ENCODE measurements at places on chromosomes 7 and 10.
A peak's percentile ranks its signal among the peaks of the same experiment; 100 is the strongest.

- DNase-seq: no peak
Observed at GRCh38 chr7:94355454-94355853, 39.2 kb upstream of the COL1A2 start.

GRCh38 chr10:96152437-96152836 lies 22.3 kb downstream of the ZNF518A start:
- no peak for DNase-seq

GRCh38 chr7:51325908-51326307 lies 9.3 kb upstream of the COBL start:
- DNase-seq: no peak

GRCh38 chr10:28841625-28842024 lies 164.3 kb downstream of the BAMBI start:
- DNase-seq: no peak

GRCh38 chr7:100856871-100857282 lies 4.4 kb downstream of the SLC12A9 start:
- DNase-seq: no peak

DNA sequence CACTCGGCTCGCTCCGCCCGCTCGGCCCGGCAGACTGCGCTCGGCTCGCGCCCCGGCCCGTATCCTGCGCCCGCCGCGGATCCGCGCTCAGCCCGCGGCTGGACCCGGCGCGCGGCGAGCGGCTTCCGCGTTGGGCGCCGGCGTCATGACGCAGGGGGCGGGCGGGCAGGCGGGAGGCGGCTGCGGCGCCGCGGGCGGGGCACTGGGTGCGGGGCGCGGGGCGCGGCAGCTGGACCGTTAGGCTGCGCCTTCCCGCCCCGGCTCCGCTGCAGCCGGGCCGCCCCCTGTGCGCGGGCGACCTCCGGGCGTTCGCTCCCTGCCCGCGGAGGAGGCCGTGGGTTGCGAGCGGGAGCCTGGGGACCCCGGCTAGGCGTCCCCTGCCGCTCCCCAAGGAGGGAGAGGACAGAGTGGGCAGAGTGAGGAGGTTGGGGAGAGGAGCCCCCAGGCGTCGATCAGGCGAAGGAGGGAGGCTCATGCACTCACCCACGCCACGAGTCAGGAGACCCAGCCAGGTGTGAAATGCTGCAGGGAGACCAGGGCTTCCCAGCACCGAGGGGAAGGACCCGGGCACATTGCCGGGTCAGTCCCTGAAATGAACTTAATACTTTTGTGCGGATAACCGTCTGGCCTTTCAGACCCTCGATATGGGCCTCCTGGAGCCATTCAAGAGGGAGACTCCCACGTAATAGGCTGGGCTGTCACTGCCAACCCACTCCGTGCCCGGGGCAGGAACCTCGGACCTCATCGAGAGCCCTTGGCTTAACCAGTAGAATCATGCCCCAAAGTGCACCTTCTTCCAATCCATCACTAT lies at the start of gene PIP4K2A:
Gene PIP4K2A (minus strand): TSS at position 100 of the 811 bp plus-strand sequence. CDS start 252 bp downstream, outside the sequence.
- peak; percentile 24 for DNase-seq

GRCh38 chr10:7788639-7789286 lies 786 bp downstream of the ATP5F1C start:
- DNase-seq: no peak

Measured in NCI-H524 (cell line).